ENCODE measurements at places on chromosomes 7 and 10.

DNA sequence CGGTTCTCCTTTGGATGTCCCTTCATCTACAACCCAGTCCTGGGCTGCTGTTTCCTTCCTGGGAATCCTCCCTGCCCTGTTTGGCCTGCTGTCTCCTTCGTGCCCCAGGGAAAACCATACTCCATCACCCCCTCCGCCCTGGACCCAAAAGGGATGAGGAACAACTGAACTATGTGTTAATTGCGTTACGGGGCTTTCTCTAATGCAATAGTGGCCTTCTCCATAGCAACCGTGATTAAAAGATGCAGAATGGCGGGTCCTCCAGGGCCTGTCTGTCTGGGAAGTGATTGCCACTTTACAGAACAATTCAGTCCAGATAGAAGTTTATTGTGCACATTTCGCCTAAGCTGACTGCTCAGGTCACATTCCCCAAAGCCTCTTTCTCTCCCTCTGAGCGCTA is 112.0 kb upstream of the FGFR2 start:
- DNase-seq: no peak

DNA sequence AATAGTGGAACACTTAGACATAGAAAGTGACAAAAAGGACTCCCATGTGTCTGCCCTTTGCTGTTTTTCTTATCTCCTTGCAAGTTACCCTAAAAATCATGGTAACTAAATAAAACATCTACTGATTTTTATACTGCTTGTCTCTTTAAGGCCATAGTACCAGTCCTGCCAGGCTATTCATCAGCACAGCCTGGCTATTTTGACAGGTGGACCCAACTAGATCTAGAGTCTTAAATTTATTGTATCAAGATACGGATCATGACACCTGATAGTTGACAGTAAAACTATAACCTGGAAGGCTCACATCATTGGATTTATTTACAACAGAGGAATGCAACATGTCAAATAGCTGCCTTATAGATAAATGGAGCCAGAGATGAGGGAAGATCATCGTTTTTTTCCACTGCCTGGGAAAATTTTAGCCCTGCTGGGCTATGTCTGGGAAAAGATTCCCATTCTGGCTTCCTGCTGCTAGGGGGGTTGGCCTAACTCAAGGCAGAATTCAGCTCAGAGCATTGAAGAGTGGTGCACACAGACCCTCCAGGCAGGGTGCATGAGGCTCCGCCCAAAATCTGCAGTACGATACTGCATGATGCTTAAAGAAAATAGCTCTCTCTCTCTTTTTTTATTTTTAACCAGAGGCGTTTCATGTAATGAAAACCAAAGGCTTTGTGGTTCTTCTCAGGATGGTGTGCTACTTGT is 292.0 kb upstream of the FZD8 start:
- no peak for DNase-seq

DNA sequence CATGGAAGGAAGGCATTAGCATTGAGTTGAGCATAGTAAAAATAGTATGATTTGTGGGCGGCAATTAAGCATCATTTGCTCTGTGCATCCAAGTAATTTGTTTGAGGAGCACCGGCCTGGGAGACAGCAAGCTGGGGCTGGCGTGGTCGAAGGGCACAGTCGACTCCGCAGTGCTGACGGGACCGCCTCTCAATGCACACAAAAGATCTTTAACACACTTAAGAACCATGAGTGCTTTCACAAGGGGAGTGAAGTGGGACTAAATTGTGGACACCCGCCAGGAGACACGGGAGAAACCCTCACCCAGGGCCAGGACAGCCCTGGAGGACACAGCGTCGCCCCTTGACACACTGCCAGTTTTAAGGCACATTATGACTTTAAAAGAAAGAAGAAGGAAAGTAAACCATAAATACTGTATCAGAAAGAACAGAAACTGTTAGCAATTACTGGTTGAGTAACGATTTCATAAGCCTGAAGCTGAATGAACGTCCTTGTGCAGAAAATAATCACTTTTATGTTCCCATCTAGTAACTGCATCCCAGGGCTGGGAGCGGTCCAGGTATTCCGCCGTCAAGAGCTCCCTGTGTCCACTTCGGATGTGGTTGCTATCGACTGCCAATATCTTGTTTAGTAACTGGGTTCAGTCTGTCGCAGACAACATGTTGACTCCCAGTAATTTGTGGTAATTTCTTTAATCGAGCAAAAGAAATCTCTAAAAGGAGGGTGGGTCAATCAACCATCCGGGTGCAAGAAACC is 102.1 kb downstream of the EBF3 start:
- DNase-seq: no peak

- DNase-seq: no peak
These were observed 49.9 kb upstream of the ZRANB1 start for GRCh38 chr10:124892031-124892430.

GRCh38 chr10:12389154-12389734 is 39.9 kb downstream of the CAMK1D start:
- DNase-seq: no peak

- no peak for DNase-seq
These were observed 311.6 kb upstream of the SEMA3A start for GRCh38 chr7:84506151-84506550.

DNA sequence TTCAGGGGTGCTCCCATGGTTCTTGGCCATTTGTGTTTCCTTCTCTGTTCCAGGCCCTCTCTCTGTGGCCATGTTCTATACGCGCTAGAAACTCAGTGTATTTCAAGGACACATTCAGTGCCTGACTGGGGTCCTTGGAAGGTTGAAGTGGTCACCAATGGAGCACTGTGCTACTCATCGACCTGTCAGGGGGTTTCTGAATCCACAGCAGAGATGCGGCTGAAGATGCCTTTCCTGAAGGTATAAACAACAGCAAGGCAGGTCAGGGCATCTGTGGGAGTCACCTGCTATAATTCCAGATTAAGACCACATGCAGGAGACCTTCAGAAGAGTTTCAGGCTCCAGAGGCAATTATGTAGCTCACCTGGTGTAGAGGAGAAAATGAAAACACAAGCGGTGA is 86.8 kb upstream of the MGMT start:
- DNase-seq: no peak

DNA sequence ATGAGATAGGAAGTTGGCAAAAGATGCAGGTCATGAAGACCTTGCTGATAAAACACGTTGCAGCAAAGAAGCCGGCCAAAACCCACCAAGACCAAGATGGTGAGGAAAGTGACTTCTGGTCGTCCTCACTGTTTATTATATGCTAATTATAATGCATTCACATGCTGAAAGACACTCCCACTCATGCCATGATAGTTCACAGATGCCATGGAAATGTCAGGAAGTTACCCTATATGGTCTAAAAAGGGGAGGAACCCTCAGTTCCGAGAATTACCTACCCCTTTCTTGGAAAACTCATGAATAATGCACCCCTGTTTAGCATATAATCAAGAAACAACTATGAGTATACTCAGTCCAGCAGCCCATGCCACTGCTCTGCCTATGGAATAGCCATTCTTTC is 202.4 kb upstream of the GRB10 start:
- no peak for DNase-seq

- DNase-seq: no peak
These were observed 270.9 kb downstream of the GLRX3 start for GRCh38 chr10:130407052-130407451.

- DNase-seq: no peak
These were observed 16.2 kb downstream of the PIP start for GRCh38 chr7:143148050-143148449.

- DNase-seq: no peak
These were observed 185.7 kb downstream of the TAX1BP1 start for GRCh38 chr7:27925573-27926201.

- DNase-seq: no peak
These were observed 31.1 kb upstream of the RSBN1L start for GRCh38 chr7:77665161-77665560.

- no peak for DNase-seq
These were observed 36.5 kb upstream of the ZNF680 start for GRCh38 chr7:64599359-64599758.

DNA sequence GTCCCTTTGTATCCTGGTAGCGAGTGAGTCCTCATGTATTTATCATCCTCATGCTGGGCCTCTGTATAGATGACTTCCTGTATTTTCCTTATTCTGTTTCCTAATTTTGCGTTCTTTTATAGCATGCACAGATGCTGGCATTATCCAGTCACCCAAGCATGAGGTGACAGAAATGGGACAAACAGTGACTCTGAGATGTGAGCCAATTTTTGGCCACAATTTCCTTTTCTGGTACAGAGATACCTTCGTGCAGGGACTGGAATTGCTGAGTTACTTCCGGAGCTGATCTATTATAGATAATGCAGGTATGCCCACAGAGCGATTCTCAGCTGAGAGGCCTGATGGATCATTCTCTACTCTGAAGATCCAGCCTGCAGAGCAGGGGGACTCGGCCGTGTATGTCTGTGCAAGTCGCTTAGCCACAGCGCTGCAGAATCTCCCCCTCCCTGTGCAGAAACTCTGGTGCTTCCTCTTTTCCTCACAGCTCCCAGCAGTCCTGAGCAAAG is 183.1 kb upstream of the PRSS58 start:
- DNase-seq: no peak

- no peak for DNase-seq
These were observed 40.7 kb upstream of the DMBT1 start for GRCh38 chr10:122519873-122520272.

DNA sequence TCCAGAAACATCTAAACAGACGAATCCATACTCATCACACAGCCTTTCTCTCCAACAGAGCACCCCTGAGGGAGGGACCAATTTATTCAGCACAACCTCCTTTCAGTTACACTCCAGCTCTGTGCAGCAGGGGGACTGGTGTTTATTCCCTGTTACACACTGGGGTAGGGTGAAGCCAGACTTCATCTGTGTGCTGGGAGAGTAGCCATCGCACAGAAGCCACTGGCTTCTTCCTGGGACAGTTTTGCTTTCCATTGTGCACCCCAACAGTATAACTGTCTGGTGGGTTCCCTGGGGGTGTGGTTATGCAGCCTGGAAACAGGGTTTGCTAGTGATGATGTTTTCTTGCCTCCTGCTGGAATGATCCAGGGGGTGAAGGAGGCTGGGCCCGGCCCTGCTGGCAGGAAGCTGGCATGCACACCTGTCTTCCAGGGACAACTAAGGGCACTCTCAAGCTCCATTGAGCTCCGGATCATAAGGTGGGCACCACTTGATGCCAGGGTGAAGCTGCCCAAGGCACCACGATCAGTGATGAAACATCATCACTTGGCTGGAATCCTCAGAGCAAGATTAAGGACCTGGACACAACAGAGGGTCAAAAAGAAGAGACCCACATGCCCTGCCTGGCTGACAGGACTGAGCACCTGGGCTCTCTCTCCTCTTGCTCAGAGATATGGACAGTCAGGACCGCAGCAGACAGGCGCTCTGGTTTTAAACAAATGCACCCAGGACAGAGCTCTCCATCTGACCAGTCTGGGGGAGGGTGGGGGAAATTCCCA is 293.2 kb downstream of the GRID1 start:
- DNase-seq: no peak

GRCh38 chr7:108406222-108406890 is 49.9 kb downstream of the NRCAM start:
- no peak for DNase-seq

DNA sequence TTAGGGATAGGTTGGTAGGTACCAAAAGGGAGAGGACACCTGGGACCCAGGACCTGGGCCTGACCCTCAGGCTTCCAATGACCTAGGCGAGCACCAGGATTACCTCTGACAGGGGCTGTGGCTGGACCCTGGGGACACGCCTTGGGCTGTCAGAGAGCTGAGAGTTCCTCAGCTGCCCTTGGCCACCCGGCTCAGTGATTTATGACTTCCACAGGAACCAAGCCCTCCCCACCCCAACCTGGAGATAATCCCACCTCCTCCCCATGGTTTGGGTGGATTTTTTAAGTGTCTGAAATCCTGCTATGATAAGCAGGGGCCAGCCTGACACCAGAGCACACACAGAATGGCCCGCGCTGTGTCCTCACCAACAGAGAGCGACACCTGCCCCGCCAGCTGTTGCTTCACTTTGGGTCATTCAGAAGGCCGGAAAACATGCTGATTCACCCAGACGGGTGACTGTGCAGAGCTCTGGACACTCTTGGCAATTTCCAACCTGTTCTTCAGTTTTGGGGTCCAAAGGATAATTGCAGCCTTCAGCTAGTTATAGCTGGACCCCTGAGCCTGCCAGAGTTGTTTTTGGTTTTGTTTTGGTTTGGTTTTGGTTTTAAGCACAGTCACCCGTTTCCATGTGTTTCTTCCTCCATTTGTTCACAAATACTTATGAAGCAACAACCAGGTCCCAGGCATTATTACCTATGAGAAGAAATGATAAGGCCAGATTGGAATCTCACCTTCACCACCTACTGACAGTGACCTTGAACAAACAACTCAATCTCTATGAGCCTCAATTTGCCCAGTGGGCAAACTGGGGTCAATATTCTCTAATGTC is 78.2 kb downstream of the RAB11FIP2 start:
- no peak for DNase-seq

DNA sequence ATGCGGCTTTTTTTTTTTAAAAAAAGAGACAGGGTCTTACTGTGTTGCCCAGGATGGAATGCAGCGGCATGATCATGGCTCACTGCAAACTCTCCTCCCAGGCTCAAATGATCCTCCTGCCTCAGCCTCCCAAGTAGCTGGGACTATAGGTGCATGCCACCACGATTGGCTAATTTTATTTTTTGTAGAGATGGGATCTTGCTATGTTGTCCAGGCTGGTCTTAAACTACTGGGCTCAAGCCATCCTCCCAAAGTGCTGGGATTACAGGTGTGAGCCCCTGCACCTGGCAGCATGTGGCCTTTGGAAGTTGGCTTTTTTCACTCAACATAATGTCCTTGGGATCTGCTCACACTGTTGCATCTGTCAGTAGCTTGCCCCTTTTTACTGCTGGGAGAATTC is 65.1 kb downstream of the AMZ1 start:
- DNase-seq: no peak

GRCh38 chr7:106377847-106378361 is 93.1 kb upstream of the NAMPT start:
- DNase-seq: no peak

- DNase-seq: no peak
These were observed 13.0 kb upstream of the ACBD5 start for GRCh38 chr10:27253576-27253975.

DNA sequence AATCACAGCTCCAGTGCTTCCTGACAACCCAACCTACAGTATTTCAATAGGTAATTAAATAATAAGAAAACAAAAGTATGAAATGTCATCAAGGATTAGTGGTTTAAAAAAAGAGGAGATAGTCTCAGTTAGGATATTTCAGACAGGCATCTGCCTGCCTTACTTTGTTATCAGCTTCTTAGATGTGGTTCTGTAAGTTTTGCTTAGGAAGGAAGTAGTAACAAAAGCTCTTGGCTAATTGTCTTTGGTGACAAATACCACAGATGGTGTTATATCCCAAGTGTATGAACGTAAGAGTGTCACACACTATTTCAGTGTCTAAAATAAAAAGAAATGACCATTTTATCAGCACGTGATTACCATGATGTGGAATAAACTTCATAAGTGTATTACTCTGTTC is 9.8 kb upstream of the ACTA2 start:
- no peak for DNase-seq

DNA sequence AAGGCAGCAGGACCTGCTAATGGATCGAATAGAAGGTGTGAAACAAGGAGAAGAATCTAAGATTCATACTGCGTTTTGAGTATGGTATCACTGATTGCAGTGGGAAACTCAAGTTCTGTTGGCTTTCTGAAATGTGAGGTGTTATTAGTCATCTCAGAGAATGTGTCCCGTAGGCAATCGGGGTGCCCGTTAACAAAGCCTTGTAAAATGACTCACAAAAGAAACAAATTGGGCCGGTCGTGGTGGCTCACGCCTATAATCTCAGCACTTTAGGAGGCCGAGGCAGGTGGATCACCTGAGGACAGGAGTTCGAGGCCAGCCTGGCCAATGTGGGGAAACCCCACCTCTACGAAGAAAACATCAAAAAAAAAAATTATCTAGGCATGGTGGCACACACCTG is 118.2 kb upstream of the C7orf33 start:
- no peak for DNase-seq

GRCh38 chr7:147586526-147586925 is 1004.0 kb upstream of the C7orf33 start:
- DNase-seq: no peak
